Suppressor macrophage treated with lipopolysaccharide for 4 hours (primary cell): ENCODE measurements at places on chromosomes 13 and 19.

DNA sequence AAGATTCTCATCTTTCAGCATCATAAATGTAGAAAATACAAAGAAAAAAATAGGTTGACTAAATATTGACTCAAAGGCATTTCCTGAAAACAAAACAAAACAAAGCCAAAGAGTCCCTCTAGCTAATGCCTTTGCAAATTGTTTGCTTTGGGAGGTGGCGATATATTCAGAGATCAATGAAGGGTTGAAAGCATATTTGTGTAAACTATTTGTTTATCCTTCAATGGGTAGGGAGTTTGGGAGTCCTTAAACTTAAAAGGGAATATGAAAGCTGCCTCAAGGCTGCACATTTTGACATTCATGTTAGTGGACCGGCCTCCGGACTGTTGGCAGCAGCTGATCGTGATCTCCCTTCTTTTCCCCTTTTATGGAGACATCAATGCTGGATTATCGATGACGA lies 257.5 kb downstream of the ITGBL1 start:
- DNase-seq: no peak

GRCh38 chr13:60331249-60332012 lies 65.6 kb upstream of the TDRD3 start:
- DNase-seq: no peak

GRCh38 chr13:64529874-64530485 lies 2700.2 kb downstream of the PCDH9 start:
- peak; percentile 21 for DNase-seq

- DNase-seq: peak; percentile 30
These were observed 922 bp downstream of the PLEKHG2 start for GRCh38 chr19:39413272-39413910.

DNA sequence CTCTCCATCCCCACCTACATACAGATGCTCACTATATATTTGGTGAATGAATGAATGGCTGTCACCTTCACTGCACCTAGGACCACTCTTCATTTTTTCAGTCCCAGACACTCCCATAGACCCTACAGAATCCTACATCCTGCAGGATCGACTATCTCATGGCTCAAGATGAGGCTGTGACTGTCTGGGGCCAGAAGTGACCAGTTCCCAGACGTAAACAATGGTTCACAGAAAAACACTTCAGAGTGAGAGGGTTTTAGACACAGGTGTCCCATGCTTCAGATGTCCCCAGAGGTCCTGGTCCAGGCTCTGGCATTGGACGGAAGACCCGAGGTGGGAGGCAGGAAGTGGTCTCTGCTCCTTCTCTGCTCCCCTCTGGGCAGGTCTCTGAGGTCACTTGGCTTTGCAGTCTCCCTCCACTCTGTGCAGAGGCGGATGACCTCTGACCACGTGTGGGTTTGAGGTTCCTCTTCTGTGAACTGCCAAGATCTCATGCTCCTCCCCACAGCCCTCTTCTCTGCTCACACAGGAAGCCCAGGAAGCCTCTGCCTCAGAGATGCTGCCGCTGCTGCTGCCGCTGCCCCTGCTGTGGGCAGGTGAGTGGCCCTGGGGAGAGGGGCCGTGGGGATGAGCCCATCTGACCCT lies 24.9 kb downstream of the SIGLEC7 start:
- peak; percentile 76 for DNase-seq

- DNase-seq: no peak
These were observed 48.2 kb downstream of the STK24 start for GRCh38 chr13:98528663-98529064.

- DNase-seq: no peak
These were observed 258.2 kb downstream of the TDRD3 start for GRCh38 chr13:60655256-60655655.

GRCh38 chr19:47266401-47266941 lies 8.2 kb upstream of the INAFM1 start:
- no peak for DNase-seq

DNA sequence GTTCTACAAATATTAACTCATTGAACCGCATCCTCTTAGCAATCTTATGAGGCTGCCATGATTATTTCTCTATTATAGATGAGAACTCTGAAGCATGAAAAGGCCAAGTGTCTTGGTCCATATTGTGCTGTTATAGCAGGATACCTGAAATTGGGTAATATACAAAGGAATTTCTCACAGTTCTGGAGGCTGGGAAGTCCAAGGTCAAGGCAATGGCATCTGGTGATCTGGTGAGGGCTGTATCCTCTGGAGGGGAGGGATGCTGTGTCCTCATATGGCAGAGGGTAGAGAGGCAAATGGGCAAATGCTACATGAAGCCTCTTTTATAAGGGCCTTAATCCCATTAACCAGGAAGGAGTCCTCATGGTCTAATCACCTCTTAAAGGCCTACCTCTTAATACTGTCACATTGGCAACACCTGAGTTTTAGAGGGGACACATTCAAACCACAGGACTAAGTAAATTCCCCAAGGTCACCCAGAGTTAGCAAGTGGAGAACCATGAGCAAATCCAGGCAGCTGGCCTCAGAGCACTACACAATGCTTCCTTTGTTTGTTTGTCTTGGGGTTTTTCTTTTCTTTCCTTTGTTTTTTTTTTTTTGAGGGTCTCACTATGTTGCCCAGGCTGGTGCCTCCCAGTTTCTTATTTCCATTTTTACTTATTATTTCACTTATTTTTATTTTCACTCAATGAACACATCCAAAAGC lies 55.9 kb upstream of the LATS2 start:
- no peak for DNase-seq

DNA sequence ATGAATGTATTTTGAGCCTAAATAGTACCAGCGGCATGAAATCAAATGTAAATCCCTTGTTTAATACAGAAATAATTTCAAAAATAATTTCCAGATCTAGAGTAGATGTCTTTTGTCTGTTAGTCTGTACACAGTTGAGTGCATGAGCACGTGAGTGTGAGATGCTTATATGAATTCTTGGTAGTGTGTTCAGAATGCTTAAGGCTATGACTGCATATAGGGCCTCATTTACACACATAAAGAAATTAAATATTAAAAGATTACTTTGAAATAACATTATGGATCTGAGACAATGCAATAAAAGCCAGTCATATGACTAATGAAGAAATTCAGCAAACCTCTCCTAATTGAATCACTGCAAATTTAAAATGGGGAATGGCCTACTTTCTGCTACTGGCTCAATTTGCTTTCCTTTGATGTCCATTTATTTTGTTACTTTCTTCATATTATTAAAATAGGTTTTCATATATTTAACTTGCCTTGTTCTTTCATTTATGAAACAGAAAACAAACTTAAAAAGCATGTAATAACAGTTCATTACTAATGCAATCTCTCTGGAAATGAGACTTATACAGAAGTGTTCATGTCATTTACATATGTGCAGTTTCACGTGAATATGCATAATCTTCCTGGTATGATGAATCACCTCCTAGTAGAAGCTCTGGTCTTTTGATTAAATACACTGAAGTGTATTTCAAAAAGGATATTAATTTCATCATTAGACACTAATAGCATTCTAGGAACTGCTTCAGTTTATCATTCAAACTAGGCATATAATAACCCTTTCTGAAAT lies 4.5 kb downstream of the AMER2 start:
- no peak for DNase-seq
